Pericardium fibroblast (primary cell): ENCODE measurements at places on chromosomes 2 and 18. TPM values are rescaled to one million over a fixed set of nuclear protein-coding genes. Genes with fewer than 3 reads are reported as not detected.

The STAT4 gene
- total RNA-seq: 0.47 and 4.0 TPM in 2 replicates

The FAM228B gene
- total RNA-seq: 2.8 and 12.3 TPM in 2 replicates

The SIX3 gene
- total RNA-seq: not detected in 2 replicates

The OLA1 gene
- 58.4 and 59.4 TPM in 2 replicates for total RNA-seq

The UGT1A5 gene
- total RNA-seq: not detected in 2 replicates

The EFR3B gene
- 0.47 and 0.60 TPM in 2 replicates for total RNA-seq

The IL36RN gene
- total RNA-seq: not detected in 2 replicates

The C2orf78 gene
- total RNA-seq: not detected in 2 replicates

The RGPD3 gene
- total RNA-seq: 0.43 and 0.47 TPM in 2 replicates

The IL37 gene
- total RNA-seq: not detected in 2 replicates

The ERICH2 gene
- 0.34 TPM in 1 of 2 replicates, not detected in the other for total RNA-seq

The CCBE1 gene
- 6.9 and 24.2 TPM in 2 replicates for total RNA-seq

The PLA2R1 gene
- total RNA-seq: 3.1 and 15.4 TPM in 2 replicates
